ENCODE measurements at places on chromosomes 16 and 17. TPM values are rescaled to one million over a fixed set of nuclear protein-coding genes. Genes with fewer than 3 reads are reported as not detected.
A peak's percentile ranks its signal among the peaks of the same experiment; 100 is the strongest.

The VMO1 gene
- 1.0 TPM for total RNA-seq

DNA sequence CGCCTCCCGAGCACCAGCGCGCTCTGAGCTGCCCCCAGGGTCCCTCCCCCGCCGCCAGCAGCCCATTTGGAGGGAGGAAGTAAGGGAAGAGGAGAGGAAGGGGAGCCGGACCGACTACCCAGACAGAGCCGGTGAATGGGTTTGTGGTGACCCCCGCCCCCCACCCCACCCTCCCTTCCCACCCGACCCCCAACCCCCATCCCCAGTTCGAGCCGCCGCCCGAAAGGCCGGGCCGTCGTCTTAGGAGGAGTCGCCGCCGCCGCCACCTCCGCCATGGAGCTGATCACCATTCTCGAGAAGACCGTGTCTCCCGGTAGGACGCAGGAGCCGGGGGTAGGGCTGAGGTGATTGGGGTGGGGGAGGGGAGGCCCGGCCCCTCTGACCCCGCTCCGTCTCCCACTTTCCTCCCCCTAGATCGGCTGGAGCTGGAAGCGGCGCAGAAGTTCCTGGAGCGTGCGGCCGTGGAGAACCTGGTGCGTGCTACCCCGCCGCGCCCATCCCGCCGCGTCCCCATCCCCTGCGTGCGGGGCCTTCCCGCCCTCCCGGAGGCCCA lies 329 bp downstream of the KPNB1 start:
- no peaks in the 10 kb centered on the region for H3K27me3 ChIP-seq
- H3K4me1 ChIP-seq: peaks cover 8% of the 10 kb centered on the region
- DNase-seq: no peak
- peaks cover 38% of the 10 kb centered on the region for H3K36me3 ChIP-seq
- H3K27ac ChIP-seq: peak overlapping the region; percentile 49
- peak overlapping the region; percentile 59 for H3K4me3 ChIP-seq

DNA sequence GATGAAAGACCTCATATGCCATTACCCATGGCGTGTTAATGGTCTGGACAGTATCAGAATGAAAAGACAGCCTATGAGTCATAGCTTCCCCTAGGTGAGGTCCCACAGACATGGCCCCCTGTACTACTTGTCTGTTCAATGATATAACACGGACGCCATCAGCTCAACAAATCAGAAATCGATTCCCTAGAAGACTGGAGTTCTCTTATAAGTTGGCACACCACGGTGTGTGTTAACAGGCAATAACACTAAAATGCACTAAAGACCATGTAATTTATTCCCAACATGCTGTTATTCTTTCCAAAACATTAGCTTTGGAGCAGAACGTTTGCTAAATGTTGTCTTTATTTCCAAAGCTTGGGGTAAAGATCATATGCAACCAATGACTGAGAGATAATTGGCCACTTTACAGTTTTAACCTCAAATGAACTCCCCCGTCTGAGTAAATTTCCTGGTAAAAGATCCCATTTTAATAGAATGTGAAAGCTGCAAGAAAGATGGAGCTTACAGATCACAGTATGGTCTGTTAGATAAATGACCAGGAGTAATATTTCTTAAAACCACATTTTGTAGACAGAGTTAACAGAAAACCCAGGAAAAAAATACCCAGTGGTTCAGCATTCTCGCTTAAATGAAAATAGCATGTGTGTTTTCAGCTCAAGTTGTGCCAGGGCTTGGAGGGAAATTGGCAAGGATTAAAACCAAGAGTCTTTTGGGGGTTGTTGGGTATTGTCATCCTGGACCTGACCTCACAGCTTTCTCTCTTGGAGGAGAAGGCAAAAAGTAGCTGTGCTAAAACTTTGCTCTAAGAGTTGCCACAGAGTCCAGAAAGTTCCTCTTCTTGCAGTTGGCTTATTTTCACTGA lies 65.9 kb downstream of the PCTP start:
- H3K4me1 ChIP-seq: peaks cover 8% of the 10 kb centered on the region
- no peak for DNase-seq
- H3K27me3 ChIP-seq: no peaks in the 10 kb centered on the region
- H3K36me3 ChIP-seq: no peaks in the 10 kb centered on the region
- no peak overlapping the region for H3K27ac ChIP-seq
- no peak overlapping the region for H3K4me3 ChIP-seq

The SF3B3 gene
- total RNA-seq: 484 TPM

DNA sequence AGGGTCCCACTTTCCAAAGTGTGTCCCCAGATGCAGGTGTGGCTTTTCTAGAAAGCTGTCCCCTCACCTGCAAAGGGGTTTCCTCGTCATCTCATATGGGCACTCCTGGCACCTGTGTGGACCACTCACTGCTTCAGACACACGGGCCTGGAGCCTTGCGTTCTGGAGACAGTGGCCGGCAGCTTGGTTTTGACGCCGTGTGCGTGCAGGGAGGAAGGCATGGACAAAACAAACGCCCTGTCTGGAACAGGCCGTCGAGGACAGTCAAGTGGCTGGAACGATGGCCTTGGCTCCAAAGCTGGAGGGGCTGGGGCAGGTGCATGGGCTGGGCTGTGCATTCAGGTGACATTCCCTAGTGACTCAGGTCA lies 13.0 kb upstream of the C16orf95 start:
- DNase-seq: no peak
- no peak overlapping the region for H3K4me3 ChIP-seq
- H3K36me3 ChIP-seq: peaks cover 14% of the 10 kb centered on the region

The NOXO1 gene
- 0.42 TPM for total RNA-seq

The PABPN1L gene
- not detected for total RNA-seq

DNA sequence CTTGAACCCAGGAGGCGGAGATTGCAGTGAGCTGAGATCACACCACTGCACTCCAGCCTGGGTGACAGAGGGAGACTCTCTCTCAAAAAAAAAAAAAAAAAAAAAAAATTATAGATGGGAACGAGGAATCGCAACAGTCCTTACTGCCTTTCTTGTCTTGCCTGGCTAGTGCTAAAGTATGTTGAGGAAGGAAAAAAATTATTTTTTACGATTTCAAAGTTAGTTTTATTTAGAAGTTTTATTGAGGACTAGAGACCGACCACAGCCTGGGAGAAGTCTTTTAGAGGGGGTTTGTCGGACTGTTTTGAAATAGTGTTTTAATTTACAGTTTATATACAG lies 15.8 kb upstream of the DNAH17 start:
- H3K27ac ChIP-seq: no peak overlapping the region
- no peaks in the 10 kb centered on the region for H3K27me3 ChIP-seq
- DNase-seq: no peak
- H3K4me3 ChIP-seq: no peak overlapping the region
- H3K36me3 ChIP-seq: no peaks in the 10 kb centered on the region

DNA sequence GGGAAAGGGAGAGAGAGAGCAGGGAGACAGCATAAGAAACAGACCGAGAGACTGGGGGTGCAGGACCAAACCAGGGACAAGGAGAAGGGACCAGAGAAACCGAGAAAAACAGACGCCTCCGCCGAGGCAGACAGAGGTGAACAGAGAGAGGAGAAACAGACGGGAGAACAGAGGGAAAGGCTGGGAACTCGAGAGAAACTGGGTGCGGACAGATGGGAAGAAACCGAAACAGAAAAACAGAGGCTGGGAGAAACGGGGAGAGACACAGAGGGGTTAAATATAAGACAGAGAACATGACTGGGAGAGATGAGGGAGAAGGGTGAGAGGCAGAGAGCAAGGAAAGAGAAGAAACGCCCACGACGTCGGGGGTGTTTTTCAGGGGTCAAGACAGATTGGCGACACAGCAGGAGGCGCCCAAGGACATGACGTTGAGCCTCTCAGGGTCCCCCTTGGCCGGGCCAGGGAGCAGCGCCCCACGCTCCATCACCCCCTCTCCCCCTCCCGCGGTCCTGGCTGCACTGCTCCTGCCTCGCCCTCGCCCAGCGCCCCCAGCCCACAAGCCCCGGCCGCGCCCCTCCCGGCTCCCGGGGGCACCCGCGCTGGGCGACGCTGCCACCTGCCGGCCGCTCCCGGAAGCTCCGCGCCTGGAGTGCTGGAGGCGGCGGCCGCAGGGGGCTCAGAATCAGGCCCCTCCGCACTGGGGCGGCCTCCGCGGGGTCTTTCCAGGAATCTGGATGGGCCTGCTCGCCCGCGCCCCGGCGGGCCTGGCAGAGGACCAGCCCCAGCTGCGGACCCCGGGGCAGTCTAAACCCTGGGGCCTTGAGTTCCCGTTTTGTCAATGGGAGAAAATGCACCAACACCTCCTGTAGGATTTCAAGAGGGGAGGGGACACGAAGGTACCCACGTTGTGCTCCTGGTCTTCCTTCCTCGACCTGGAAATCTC lies 1.3 kb upstream of the TMEM92 start:
- no peaks in the 10 kb centered on the region for H3K36me3 ChIP-seq
- H3K27ac ChIP-seq: no peak overlapping the region
- no peaks in the 10 kb centered on the region for H3K27me3 ChIP-seq
- DNase-seq: peak; percentile 96
- H3K4me3 ChIP-seq: peak overlapping the region; percentile 73
- H3K4me1 ChIP-seq: no peaks in the 10 kb centered on the region

DNA sequence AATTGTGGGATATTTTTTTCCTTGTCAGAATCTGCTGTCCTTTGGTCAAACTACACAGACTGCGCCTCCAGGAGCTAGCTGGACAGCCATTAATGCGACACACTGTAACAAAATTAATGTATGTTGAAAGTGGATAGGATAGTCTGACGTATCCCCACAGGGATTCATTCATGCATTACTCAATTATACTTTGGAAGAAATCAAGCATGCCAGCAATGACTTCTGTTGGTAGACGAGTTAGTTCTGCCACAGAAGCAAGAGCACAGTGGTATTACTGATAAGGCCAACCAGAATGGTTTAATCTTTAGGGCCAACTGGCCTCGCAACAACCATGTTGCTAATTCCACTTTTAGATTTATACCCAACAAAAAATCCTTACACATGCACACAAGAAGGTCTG lies 106.4 kb upstream of the TOB1 start:
- H3K36me3 ChIP-seq: peaks cover 79% of the 10 kb centered on the region
- no peak for DNase-seq
- no peaks in the 10 kb centered on the region for H3K27me3 ChIP-seq

DNA sequence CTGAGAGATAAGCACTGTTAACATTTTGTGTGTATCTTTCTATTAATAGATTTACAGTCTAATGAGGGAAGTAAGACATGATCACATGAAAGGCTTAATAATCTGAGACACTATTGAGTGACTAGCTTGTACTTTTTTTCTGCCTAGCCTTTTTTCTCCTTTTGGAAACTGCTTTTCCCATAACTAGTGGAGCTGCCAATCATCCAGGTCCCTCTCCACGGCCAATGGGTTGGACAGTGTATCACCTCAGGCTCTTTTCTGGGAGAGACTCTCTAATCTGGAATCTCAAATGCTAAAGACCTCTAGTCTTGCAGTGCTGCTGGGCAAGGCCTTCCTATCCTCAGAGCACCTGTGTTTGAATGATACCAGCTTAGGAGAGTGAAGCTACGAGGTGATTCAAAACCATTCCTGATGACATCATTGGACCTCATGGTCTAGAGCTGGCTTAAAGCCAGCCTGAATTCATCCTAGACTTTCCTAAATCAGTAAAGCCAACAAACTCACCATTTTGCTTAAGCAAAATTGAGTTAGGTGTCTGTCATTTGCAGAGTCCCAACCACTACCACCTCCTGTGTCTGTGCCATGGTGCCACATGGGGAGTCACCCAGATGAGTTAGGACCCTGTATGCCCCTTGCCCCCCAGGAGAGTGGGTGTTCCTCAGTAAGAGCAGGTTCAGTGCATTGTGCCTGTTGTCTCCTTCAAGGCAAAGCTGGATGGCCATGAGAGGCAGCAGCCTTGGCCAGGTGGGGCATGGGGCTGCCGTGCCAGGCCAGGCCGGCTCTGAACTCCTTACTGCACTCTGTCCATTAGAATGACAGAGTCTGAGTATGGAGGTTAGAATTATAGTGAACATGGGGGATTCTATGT lies 62.9 kb downstream of the SPECC1 start:
- H3K36me3 ChIP-seq: no peaks in the 10 kb centered on the region
- no peak overlapping the region for H3K4me3 ChIP-seq
- no peak for DNase-seq
- H3K27me3 ChIP-seq: no peaks in the 10 kb centered on the region
- H3K27ac ChIP-seq: no peak overlapping the region

The THAP11 gene
- 32.9 TPM for total RNA-seq

DNA sequence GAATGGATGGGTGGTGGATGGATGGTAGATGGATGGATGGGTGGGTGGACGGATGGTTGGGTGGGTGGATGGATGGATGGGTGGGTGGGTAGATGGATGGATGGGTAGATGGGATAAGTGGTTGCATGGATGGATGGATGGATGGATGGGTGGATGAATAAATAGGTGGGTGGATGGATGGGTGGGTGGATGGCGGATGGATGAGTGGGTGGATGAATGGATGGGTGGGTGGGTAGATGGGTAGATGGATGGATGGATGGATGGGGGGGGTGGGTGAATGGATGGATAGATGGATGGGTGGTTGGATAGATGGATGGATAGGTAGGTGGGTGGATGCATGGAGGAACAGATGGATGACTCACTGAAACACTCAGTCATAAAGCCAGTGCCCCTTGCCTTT lies 51.0 kb upstream of the FASN start:
- no peak overlapping the region for H3K27ac ChIP-seq
- H3K36me3 ChIP-seq: no peaks in the 10 kb centered on the region
- no peaks in the 10 kb centered on the region for H3K4me1 ChIP-seq
- no peaks in the 10 kb centered on the region for H3K27me3 ChIP-seq
- no peak overlapping the region for H3K4me3 ChIP-seq

The PIMREG gene
- 70.4 TPM for total RNA-seq

DNA sequence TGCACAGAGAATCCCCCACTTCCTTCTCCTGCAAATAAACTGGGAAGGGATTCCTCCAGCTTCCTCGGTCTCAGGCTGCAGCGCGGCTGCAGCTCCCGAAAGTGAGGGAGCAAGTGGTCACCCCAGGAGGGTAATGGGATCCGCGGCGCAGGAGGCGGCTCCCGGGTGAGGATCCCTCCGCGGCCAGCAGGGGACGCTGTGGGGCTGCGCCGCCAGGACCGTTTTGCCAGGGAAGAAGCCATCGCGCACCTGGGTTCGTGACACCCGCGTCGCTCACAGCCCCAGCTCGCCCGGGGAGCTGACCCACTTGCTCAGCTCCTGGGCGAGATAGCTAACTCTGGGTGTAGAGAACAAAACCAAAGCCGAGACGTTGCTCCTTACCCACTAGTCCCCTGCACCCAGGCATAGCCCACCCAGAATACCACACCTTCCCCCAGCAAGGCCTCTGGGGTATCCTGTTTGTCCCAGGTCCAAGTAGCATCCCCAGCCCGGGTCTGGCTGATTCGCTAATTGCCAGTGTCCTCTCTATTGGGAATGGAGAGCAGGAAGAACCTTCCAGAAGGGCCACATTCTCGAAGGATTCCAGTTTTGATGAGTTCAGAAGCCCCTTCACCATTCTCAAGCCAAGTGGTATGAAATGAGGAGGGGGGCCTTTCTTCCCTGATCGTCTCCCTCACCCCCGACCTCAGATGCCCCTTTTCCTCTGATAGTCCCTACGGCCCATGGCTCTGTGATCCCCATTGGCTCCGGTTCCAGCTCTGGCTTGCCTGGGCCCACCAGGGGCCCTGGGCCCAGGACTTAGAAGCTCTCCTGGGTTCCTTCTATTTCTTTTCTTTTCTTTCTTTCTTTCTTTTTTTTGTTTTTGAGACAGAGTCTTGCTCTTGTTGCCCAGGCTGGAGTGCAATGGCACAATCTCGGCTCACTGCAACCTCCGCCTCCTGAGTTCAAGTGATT lies 14.1 kb downstream of the CYGB start:
- no peak overlapping the region for H3K4me3 ChIP-seq
- peaks cover 5% of the 10 kb centered on the region for H3K27me3 ChIP-seq
- H3K4me1 ChIP-seq: no peaks in the 10 kb centered on the region
- DNase-seq: peak; percentile 98
- H3K36me3 ChIP-seq: no peaks in the 10 kb centered on the region
